ENCODE measurements at places on chromosomes 2 and 18.

DNA sequence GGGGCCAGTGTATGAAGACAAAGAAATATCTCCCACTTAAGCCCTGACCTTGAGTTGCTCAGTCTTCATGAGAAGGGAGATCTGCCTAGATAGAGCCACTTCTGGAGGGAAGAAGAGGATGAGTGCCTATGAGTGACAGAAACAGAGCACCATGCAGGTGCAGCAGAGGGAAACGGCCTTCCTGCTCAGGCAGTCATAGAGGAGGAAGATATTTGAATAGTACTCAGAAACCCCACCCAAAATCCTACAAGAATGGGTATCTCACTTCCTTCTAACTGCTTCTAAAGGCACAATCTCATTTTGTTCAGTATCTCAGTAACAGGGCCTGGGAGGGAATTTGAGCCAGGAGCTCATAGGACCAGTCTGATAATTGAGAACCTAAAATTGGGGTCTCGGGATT is 339.3 kb downstream of the ALK start:
- DNase-seq = no peak

DNA sequence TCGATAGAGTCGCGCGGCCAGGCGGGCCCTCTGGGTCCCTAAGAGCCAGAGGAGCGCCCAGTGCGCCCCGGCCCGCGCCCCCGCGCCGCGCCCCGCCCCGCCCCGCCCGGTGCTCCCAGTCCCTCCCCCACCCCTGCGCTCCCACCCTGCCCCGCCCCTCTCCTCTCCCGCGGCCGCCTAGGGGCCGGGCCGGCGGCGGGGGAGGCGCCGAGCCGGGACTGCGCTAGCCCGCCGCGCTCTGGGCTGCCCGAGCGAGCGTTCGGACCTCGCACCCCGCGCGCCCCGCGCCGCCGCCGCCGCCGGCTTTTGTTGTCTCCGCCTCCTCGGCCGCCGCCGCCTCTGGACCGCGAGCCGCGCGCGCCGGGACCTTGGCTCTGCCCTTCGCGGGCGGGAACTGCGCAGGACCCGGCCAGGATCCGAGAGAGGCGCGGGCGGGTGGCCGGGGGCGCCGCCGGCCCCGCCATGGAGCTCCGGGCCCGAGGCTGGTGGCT is at the start of gene GPC1:
Gene GPC1 (plus strand): TSS at position 207 of the 491 bp plus-strand sequence. CDS start 256 bp downstream, at position 463.
- DNase-seq = peak; percentile 16

- DNase-seq = no peak
Measured at GRCh38 chr18:61749031-61749430, 143.8 kb downstream of the RNF152 start.

DNA sequence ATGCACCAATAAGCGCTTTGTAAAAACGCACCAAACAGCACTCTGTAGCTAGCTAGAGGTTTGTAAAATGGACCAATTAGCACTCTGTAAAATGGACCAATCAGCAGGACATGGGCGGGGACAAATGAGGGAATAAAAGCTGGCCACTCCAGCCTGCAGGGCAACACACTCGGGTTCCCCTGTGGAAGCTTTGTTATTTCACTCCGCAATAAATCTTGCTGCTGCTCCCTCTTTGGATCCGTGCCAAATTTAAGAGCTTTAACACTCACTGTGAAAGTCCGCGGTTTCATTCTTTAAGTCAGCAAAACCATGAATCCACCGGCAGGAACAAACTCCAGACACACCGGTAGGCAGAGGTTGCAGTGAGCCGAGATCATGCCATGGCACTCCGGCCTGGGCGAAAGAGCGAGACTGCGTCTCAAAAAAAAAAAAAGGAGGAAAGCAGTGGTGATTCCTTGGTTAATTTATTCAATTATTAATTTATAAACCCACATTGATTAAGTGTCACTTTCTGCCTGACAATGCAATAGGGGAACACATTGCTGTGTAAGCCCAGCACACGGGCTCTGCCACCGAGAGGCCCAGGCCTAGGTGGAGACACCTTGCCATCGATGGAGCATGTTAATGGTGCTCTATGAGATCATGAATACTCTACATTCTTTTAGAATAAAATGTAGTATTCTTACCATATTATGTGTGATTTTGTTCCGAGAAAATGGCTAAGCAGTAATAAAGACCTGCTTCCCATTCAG is 687.6 kb upstream of the HS6ST1 start:
- no peak for DNase-seq

DNA sequence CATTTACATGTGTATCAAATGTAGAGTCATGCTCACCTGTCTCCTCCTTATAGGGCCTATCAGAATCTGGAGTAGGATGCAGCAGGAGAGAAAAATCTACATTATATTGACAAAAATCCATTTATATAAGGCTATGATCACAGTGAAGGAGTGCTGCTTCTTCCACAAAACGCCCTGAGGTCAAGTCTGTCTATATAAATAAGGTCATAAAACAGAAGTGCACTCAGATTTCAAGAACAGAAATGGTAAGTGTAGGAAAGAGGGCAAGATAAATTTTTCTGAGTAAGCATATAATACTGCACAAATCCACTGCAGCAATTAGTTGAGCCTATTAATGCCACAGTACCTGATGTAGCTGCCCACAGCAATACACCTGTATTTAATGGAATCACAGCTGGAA is 51.8 kb downstream of the COL5A2 start:
- DNase-seq = no peak

GRCh38 chr18:31723990-31724711 is 36.5 kb downstream of the SLC25A52 start:
- DNase-seq = no peak

- no peak for DNase-seq
Measured at GRCh38 chr2:64399521-64399920, 54.4 kb upstream of the LGALSL start.

DNA sequence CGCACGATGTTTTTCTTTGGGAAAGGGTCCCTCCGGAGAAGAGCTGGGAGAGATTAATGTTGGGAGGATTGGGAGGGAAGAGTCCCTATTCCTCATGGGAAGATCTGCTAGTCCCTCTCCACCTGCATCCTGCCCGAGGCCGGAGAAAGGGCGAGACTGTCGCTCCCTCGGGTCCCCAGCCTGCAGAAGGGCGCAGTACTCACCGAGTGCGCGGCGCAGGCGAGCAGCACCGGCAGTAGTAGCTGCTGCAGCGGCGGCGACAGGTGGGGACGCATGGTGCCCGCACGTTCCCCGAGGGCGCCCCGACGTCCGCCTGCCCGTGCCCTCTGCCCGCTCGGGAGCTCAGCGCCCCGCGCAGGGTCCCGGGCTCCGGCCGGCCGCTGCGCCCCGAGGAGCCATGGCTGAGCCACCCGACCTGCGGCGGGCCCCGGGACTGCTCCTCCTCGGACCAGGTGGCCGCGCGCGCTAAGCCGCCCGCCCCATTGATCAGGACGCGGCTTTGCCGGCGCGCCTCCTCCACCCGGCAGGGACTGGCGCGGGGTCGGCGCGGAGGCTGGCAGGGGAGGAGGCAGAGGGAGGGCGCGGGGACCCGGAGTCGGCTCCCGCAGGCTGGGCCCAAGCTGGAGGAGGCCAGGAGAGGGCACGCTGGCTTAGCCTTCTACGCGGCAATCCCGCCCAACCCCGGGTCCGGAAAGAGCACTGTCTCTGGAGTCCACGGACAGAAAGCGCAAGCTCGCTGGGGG is at the start of gene SCTR:
Gene SCTR (minus strand): TSS at position 532 of the 743 bp plus-strand sequence. CDS start 257 bp downstream, at position 275.
- DNase-seq = no peak

DNA sequence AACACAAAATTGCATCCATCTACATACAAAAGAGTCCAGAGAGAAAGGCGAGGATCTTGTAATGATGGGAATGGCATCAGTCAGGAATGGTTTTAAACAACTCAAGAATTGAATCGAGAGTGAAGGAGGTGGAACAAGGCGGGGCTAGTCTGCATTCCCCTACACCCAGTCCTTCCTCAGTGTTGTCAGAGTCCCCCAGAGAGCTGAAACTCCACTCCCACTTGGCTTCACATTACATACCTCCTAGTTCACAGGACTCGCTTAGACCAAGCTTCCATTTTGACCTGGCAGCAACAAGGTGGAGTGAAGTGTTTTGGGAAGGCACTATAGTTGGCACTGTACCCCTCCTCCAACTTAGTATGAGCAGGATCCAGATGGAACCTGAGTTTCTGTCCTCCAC is 1273.5 kb upstream of the CRIM1 start:
- no peak for DNase-seq

- no peak for DNase-seq
Measured at GRCh38 chr2:166067229-166067628, 60.6 kb downstream of the SCN1A start.

DNA sequence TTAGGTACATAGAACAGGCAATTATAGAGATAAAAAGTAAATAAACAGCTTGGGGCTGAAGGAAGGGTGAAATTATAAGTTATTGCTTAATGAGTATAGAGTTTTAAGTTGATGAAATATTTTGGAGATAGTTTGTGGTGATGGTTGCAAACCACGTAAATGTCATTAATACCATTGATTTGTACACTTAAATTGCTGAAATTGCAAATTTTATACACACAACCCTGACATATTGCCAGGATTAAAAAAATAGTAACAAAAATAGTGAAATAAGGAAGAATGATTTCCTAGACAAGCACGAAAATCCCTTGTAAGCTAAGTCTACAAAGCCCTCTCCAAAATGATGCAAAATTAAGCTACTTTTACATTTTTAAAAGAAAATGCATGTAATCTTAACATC is 46.2 kb upstream of the RAB6D start:
- DNase-seq = no peak

DNA sequence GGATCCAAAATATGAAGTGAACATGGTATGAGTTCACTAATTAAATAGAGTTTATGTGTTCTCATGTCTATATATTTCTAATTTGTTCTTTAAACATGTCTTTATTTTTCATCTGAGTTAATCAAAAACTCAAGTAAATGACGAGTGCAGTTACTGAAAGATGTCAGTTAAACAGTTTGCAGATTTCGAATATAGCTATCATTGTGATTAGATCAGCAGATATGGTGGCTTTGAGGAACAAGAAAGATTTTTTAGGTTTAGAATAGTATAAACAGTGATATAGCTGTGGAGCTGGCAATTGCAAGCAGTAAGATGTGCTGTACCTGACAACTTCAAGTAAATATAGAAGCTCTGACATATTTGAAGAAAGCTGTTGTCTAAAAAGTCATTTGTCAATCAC is 49.7 kb downstream of the TANK start:
- DNase-seq = no peak

- no peak for DNase-seq
Measured at GRCh38 chr2:124121760-124122275, 96.7 kb downstream of the CNTNAP5 start.

- DNase-seq = no peak
Measured at GRCh38 chr2:127199223-127199622, 20.9 kb downstream of the CYP27C1 start.

DNA sequence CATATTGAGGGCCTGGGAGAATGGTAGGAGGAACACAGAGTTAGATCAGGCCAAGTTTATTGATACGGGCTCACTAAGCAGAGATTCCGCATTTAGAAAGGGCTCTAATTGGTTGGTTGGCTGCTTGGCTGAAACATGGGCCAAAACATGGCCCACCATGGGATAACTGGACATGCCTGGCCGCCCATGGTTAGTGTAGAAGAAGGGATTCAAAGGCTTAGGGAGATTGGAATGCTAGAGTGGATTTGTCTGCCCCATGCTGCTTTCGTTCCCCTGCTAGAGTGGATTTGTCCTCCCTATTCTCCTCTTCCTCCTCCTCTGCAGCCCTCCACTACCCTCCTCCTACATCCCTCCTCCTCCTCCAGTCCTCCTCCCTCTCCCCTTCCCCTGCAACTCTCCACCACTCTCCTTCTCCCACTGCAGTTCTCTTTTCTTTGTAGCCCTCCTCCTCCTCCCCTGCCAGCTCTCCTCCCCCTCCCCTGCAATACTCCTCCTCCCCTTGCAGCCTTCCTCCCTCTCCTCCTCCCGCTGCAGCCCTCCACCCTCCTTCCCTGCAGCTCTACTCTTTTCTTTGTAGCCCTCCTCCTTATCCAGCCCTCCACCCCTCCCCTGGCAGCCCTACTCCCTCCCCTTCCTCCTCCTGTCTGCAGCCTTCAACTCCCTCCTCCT is 17.2 kb downstream of the BOK start:
- no peak for DNase-seq

GRCh38 chr18:79692056-79692455 is 12.5 kb downstream of the CTDP1 start:
- DNase-seq = no peak

DNA sequence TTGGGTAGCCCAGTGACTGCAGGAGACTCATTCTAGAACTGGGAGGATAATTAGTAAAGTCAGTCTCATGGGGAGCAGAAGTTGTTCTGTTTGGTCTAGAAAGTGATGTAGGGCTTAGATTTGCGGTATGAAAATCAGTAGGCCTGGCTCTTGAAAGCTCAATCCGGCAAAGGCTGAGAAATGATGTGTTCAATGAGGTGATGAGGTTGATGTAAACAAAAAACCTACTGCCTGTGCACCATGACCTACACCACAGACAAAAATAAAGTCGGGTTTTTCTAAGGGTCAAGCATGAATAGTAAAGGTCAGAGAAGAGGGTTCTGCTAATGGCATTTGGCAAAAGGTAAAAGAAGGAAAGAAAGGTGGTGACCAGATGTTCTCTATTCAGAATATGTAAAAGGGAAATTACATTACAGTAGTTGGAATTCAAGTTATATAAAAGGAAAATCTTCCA is 80.8 kb upstream of the COL5A2 start:
- no peak for DNase-seq

DNA sequence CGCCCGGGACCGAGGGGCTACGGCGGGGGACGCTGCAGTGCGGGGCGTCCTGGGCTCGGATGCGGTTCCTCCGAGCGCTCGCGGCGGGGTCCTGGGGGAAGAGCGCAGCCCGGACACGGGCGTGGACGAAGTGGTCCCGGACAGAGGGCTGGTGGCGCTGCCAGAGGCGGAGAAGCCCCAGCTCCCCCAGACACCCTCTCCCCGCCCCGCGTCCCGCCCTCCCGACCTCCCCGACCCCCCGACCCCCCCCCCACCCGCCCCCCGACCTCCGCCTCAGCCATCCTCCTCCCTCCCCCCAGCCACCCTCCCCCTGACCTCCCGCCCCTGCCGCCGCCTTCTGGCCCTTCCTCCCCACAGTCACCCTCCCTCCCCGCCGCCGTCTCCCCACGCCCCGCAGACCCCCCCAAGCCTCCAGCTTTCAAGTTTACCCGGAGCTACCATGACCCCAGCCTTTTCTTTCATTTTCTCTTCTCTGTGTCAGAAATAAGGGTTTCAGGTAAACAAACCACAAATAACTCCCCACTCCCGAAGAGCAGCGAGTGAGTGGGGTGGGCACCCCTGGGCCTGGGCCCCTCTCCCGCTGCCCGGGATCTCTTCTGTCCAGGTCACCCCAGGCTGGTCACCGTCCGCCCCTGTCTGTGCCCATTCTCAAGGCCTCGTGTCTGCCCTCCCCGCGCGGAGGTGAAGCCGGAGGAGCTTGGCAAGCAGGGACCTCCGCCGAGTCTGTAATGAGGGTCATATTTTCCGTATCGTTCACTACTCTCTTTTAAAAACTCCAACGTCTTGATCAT is 5.1 kb downstream of the NFATC1 start:
- no peak for DNase-seq

All from activated CD8-positive, alpha-beta memory T cell treated with anti-CD3 and anti-CD28 coated beads for 4 hours (primary cell).